Osteocyte (in vitro differentiated cells): ENCODE measurements at places on chromosomes 3 and 15. TPM values are rescaled to one million over a fixed set of nuclear protein-coding genes. Genes with fewer than 3 reads are reported as not detected.

DNA sequence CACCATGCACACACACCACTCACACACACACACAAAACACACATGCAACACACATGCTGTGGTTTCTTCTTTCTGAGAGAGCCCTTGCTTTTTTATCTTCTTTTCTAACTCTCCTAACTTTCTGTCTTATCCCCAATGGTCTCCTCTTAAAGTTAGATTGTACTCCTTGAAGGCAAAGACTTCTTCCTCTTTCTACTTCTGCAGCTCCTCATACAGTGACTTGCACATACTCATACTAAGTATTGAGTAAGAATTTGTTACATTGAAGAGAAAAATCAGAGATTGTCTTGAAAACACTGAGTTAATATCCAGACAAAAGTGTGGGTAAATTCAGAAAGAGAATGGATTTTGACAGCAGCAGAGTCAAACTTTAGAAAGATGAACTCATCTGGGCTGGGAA, 64.4 kb downstream of the GTPBP8 start:
- H3K4me3 ChIP-seq, result no peak overlapping the region
- H3K27me3 ChIP-seq, result no peaks in the 10 kb centered on the region
- H3K4me1 ChIP-seq, result peaks cover 2% of the 10 kb centered on the region

- H3K27ac ChIP-seq, result no peak overlapping the region
- DNase-seq, result no peak
- no peak overlapping the region for H3K4me3 ChIP-seq
- no peaks in the 10 kb centered on the region for H3K36me3 ChIP-seq
- no peaks in the 10 kb centered on the region for H3K27me3 ChIP-seq
These were observed 11.4 kb downstream of the PLCL2 start for GRCh38 chr3:16896094-16896627.

DNA sequence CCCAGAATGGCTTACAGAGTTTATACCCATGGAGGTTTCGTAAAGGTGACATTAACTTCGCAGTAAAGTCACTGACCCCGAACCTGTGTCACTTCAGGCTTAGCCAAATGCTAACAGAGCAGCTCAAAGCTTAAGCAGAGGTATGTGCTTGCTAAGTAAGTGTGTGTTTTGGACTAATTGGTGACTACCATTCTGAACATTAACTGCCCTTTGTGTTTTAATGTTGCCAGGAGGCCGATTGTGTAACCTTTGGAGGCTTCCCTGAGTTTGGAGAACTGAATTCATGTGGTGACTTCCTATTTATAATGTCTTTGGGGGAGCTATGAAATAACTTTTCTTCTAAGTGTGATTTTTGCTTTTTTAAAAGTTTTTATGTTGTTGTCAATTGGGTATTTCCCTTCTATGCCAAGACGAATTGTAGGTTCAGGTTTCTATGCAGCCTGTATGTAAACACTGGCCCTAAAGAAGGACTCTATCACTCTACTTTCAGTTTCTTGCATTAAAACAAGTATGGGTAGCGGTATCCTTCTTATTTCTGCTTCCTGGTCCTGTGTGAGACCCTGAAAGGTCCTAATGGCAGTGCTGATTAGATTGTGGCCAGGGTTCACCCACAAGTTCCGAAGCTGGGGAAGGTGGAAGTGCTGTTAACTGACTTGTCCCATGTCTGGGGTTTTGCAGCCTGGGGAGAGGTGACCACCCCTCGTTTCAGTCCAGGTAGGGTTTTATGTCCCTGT, 86.3 kb downstream of the IGF1R start:
- peak overlapping the region; percentile 80 for H3K27ac ChIP-seq
- peaks cover 68% of the 10 kb centered on the region for H3K4me1 ChIP-seq
- DNase-seq, result no peak
- H3K4me3 ChIP-seq, result peak overlapping the region; percentile 31

DNA sequence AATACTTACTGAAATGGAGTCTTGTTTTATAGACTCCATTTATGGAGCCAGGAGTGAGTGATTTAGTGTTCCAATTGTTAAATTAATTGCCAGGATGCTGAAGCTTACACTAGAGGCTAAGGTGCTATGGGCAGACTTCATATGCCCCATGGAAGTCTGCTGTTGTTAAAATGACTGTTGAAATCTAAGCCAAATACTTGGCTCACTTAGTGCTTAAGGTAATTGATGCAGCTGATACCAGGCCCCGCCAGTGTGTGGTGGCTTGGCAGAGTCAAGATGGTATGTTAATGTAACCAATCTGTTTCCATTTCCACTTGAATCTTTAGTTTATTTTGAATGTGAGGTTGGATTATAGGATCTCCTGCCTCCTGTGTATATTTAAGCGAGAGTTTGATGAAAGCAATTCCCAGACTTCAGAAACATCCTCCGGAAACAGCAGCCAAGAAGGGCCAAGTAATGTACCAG, 187.1 kb downstream of the ITPR1 start:
- H3K27me3 ChIP-seq, result no peaks in the 10 kb centered on the region
- peaks cover 5% of the 10 kb centered on the region for H3K36me3 ChIP-seq
- no peaks in the 10 kb centered on the region for H3K4me1 ChIP-seq
- no peak overlapping the region for H3K4me3 ChIP-seq
- no peak for DNase-seq

GRCh38 chr3:12371525-12372140, 82.8 kb downstream of the PPARG start:
- H3K4me3 ChIP-seq, result no peak overlapping the region
- no peaks in the 10 kb centered on the region for H3K4me1 ChIP-seq
- no peaks in the 10 kb centered on the region for H3K36me3 ChIP-seq
- peaks cover 38% of the 10 kb centered on the region for H3K27me3 ChIP-seq
- no peak for DNase-seq

DNA sequence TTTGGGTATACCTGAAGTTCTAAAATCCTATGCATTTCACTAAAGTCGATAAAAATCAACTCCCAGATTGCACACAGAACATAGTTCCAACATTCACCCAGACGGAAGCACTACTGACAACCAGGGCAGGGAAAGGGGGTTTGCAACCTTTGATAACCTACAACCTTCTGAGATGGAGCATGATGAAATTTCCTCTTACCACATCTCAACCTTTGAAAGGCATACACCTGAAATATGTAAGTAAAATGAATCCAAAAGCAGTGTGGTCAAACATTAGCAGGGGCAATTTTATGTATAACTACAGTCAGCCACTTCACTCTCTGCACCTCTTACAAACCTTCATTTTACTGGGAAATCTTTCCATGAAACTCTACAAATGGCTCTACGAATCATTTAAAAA, 184.1 kb downstream of the FOXP1 start:
- DNase-seq, result no peak
- peaks cover 2% of the 10 kb centered on the region for H3K36me3 ChIP-seq
- H3K4me1 ChIP-seq, result peaks cover 47% of the 10 kb centered on the region
- H3K27ac ChIP-seq, result no peak overlapping the region

- H3K36me3 ChIP-seq, result no peaks in the 10 kb centered on the region
- peak overlapping the region; percentile 97 for H3K27ac ChIP-seq
- H3K27me3 ChIP-seq, result no peaks in the 10 kb centered on the region
- peaks cover 65% of the 10 kb centered on the region for H3K4me1 ChIP-seq
- peak; percentile 54 for DNase-seq
These were observed 123.9 kb upstream of the MEF2A start for GRCh38 chr15:99441871-99442251.

DNA sequence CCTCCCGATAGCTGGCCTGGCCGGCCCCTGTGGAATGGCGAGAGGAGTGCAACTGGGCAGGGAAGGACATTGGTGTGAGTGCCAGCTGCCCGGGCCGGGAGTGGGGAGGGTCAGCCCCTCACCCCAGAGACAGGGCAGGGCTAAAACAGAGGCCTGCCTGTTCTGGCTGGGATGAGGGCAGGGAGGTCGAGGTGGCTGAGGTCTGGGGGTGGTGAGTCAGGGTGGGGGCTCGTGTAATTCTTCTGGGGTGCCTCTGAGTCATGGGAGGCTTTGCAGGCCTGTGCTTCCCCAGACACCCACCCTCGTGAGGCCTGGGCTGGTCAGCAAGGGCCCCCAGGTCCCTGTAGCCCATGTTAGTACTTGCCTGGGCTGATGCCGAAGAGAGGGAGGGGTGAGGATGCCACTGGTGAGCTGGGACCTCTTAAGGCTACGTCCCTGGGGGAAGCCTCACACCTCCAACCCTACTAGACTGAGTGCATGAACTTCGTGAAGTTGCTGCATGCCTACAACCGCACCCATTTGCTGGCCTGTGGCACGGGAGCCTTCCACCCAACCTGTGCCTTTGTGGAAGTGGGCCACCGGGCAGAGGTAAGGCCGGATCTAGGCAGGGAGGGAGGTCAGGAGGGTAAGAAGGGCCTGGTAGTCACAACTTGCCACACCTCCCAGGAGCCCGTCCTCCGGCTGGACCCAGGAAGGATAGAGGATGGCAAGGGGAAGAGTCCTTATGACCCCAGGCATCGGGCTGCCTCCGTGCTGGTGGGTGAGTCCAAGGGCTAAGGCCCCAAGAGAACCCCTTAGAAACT, 1.7 kb downstream of the SEMA3B start:
- peak overlapping the region; percentile 69 for H3K27ac ChIP-seq
- DNase-seq, result no peak
- H3K4me1 ChIP-seq, result peaks cover 59% of the 10 kb centered on the region
- H3K4me3 ChIP-seq, result no peak overlapping the region
- H3K36me3 ChIP-seq, result no peaks in the 10 kb centered on the region
- H3K27me3 ChIP-seq, result peaks cover 12% of the 10 kb centered on the region

DNA sequence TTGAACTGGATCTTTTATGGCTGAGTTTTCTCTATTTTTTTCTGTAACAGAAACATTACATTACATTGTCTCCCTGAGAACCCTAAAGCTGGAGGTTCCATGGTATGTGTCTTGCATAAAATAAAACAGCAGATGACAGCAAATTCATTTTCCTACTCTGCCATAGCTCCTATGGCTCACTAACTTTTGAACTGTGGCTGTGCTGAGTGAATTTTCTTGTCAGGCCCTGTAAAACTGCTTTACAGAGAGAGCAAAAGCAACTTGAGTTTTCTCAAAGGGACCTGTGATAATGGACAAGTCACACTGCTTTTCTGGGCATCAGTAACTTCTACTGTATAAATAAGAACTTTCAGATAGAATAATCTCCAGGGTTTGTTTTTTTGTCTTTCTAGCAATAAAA, 129.9 kb upstream of the TSC22D2 start:
- H3K27ac ChIP-seq, result peak overlapping the region; percentile 31
- H3K27me3 ChIP-seq, result no peaks in the 10 kb centered on the region
- H3K4me3 ChIP-seq, result no peak overlapping the region
- no peak for DNase-seq

GRCh38 chr3:99925584-99926230, 108.0 kb downstream of the CMSS1 start:
- no peak overlapping the region for H3K27ac ChIP-seq
- peaks cover 34% of the 10 kb centered on the region for H3K4me1 ChIP-seq
- H3K36me3 ChIP-seq, result no peaks in the 10 kb centered on the region

DNA sequence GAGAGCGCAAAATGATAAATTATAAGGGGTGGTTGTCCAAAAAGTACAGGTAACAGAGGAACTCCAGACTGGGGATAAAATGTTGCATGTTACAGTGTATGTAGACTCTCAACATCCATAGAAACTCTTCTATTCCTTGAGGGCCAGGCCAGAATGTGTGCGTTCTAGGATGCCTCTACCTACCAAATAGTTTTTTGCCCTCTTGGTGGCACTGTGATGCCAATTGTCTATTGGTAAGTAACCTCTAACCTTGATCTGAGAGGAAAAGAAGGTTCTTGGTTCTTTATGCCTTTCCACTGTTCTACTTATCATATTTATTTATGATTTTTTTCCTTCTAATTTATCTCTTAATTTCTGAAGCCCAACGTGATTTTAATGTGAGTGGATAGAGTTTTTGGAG, 424.6 kb downstream of the GRM7 start:
- H3K4me1 ChIP-seq, result no peaks in the 10 kb centered on the region
- no peak for DNase-seq
- H3K4me3 ChIP-seq, result no peak overlapping the region

- H3K4me3 ChIP-seq, result no peak overlapping the region
- no peaks in the 10 kb centered on the region for H3K27me3 ChIP-seq
- DNase-seq, result no peak
- peak overlapping the region; percentile 66 for H3K27ac ChIP-seq
- H3K36me3 ChIP-seq, result no peaks in the 10 kb centered on the region
- peaks cover 72% of the 10 kb centered on the region for H3K4me1 ChIP-seq
These were observed 134.1 kb downstream of the MBNL1 start for GRCh38 chr3:152402695-152403451.

- no peaks in the 10 kb centered on the region for H3K36me3 ChIP-seq
- no peaks in the 10 kb centered on the region for H3K27me3 ChIP-seq
- H3K4me3 ChIP-seq, result no peak overlapping the region
- no peak overlapping the region for H3K27ac ChIP-seq
- no peak for DNase-seq
These were observed 78.4 kb upstream of the RORA start for GRCh38 chr15:61307474-61307873.

DNA sequence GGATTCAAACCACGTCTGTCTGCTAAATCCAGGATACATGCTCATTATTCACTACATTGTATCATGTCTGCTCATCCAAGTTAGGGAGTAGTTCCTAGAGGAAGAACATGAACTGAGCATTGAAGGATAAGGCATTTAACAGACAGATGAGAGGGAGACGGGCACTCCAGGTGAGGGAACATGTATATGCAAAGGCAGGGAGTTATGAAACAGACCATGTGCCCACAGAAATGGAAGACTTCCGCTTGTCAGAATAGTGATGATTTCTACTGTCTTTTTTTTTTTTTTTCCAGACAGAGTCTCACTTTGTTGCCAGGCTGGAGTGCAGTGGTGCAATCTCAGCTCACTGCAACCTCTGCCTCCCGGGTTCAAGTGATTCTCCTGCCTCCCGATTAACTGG, 5.0 kb upstream of the NDUFAF1 start:
- H3K4me1 ChIP-seq, result peaks cover 14% of the 10 kb centered on the region
- H3K27me3 ChIP-seq, result no peaks in the 10 kb centered on the region
- no peaks in the 10 kb centered on the region for H3K36me3 ChIP-seq

GRCh38 chr3:142366434-142366833, 81.4 kb downstream of the XRN1 start:
- no peak overlapping the region for H3K27ac ChIP-seq
- peaks cover 44% of the 10 kb centered on the region for H3K36me3 ChIP-seq
- no peaks in the 10 kb centered on the region for H3K4me1 ChIP-seq
- no peak overlapping the region for H3K4me3 ChIP-seq

GRCh38 chr3:12336099-12336498, 47.2 kb downstream of the PPARG start:
- no peak overlapping the region for H3K4me3 ChIP-seq
- H3K36me3 ChIP-seq, result no peaks in the 10 kb centered on the region
- no peak for DNase-seq
- H3K27me3 ChIP-seq, result peaks cover 8% of the 10 kb centered on the region

DNA sequence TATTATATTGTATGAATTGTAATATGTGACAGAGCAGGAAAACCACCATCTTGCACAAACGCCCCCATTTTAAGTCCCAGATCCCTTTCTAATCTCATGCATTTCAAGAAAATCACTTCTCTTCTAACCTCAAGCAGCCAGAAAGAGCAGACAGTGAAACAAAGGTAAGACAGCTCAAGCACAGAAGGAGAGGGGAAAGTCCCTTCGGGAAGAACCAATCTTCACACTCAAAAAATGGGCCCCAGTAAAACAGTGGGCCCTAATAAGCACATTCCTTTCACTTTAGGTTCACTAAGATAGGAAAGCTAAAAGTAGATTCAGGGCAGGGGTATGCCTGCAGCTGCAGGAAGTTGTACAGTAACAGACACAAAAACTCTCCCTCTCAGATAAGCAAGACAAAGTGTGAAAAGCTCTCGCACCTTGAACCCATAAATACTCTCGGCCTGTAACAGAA, 1268.7 kb downstream of the SI start:
- no peak overlapping the region for H3K27ac ChIP-seq
- H3K27me3 ChIP-seq, result no peaks in the 10 kb centered on the region
- no peaks in the 10 kb centered on the region for H3K36me3 ChIP-seq
- no peak for DNase-seq
- H3K4me1 ChIP-seq, result peaks cover 3% of the 10 kb centered on the region

Gene ZNF501
- 4.0 and 4.9 TPM in 2 replicates for total RNA-seq

Gene CLDN18
- total RNA-seq, result not detected in 2 replicates

Gene MYO1E
- 84.6 and 105 TPM in 2 replicates for total RNA-seq

Gene LRTM1
- not detected in 2 replicates for total RNA-seq

Gene PLSCR2
- total RNA-seq, result not detected in 2 replicates

Gene PCCB
- total RNA-seq, result 37.4 and 40.4 TPM in 2 replicates

Gene DNAJC13
- 55.5 and 57.1 TPM in 2 replicates for total RNA-seq

Gene ZNF502
- not detected in 2 replicates for total RNA-seq

Gene MME
- total RNA-seq, result 13.9 and 14.5 TPM in 2 replicates

Gene CFAP91
- total RNA-seq, result not detected in 2 replicates
